A549 treated with CORT108297 at 1 μM for 4 hours (cell line): ENCODE measurements at places on chromosomes 13 and 19. TPM values are rescaled to one million over a fixed set of nuclear protein-coding genes. Genes with fewer than 3 reads are reported as not detected.

RNASEH2B gene
- 26.7 to 29.3 TPM (median 27.5 TPM) in 5 replicates for total RNA-seq

RUBCNL gene
- 0.06 to 0.37 TPM (median 0.06 TPM) in 5 replicates for total RNA-seq

AMH gene
- total RNA-seq = 8.6 to 21.2 TPM (median 19.8 TPM) in 5 replicates

TNFSF11 gene
- total RNA-seq = not detected in 5 replicates

PSG7 gene
- total RNA-seq = 0.04 to 0.07 TPM (median 0.05 TPM) in 3 of 5 replicates, not detected in the others
